CD8-positive, alpha-beta memory T cell (primary cell): ENCODE measurements at places on chromosomes 1 and 21.

DNA sequence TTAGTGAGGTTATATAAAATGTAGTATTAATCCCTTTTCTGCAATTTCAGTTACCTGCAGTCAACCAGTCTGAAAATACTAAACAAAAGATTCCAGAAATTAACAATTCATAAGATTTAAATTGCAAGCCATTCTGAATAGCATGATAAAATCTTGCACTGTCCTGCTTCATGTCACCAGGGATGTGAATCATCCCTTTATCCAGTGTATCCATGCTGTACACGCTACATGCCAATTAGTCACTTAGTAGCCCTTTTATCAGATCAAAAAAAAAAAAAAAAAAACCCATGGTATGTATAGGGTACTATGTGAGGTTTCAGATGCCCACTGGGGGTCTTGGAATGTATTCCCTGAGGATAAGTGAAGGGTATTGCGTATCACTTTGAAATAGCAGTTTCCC, 191.3 kb upstream of the HP1BP3 start:
- DNase-seq = no peak

DNA sequence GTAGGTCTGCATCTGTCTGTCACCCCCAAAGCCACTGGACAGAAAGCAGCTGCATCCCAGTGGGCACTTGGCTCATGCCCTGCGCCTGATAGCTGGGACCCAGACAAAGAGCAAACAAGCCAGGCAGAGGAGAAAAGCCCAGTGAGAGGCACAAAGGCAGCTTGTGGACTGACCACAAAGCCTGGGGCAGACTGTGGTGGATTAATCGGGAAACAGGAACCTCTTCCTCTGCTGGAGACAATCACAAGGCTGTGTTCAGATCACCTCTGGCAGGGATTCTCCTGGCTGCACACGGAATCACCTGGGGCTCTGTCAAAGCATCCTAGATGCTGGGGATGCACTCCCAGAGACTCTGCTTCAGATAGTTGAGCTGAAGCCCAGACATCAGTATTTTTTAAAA, 15.2 kb upstream of the GJB5 start:
- DNase-seq = no peak

GRCh38 chr21:42581993-42582786, 68.5 kb downstream of the SLC37A1 start:
- DNase-seq = no peak

DNA sequence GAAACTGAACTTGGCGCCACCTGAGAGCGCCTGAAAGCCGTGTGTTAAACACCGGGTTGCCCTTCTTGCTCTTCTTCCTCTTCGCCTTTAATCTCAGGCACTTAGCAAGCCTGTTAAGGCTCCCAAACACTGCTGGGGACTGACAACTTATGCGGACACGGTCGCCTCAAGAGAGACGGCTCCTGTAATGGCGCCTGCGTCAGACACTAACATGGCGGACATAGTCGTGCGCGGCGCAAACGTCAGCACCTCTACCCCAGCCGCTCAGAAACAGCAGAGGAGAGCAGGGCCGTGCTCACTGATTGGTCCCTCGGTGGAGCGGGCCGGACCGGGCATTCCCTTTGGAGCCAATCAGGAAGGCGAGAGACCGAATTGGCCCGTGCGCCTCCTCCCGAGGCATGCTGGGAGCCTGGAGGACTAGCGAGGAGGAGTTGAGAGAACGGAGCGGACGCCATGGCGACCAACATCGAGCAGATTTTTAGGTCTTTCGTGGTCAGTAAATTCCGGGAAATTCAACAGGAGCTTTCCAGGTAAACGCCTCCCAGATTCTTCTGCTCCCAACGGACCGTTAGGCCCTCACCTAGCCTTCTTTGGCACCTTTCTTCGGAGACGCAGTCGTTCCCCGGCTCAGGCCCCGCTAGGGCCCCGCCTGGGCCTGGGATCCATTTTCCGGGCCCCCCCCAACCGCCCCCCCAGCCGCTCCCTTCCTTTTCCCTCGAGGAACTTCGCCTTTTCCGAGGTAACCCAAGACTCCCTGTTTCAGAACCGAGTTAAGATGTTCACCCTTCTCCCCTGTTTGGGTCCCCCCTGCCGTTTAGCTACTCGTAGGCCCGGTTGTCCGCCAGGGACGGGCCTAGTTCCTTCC, at the start of gene SON:
Gene SON (plus strand): TSS at position 399 of the 865 bp plus-strand sequence. CDS start 55 bp downstream, at position 454.
- DNase-seq = peak; percentile 96

DNA sequence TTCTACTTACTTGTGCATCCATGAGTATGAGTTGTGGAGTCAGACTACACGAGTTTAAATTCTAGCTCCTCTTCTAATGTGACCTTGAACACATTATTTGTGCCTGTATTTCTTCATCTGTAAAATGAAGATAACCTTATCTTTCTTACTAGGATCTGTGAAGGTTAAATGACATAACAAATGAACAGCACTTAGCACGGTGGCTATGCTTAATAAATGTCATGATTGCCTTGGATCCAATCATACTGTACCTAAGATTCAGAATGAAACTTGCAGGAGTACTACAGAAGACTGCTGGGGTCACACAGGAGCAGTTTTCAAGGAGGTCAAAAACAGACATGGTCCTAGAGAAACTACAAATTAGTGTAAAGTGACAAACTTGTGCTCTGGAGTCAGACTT, 22.2 kb upstream of the ALG14 start:
- no peak for DNase-seq

GRCh38 chr1:174799136-174799479, 200.6 kb upstream of the CACYBP start:
- DNase-seq = no peak

GRCh38 chr1:198122693-198123092, 34.1 kb upstream of the NEK7 start:
- no peak for DNase-seq

DNA sequence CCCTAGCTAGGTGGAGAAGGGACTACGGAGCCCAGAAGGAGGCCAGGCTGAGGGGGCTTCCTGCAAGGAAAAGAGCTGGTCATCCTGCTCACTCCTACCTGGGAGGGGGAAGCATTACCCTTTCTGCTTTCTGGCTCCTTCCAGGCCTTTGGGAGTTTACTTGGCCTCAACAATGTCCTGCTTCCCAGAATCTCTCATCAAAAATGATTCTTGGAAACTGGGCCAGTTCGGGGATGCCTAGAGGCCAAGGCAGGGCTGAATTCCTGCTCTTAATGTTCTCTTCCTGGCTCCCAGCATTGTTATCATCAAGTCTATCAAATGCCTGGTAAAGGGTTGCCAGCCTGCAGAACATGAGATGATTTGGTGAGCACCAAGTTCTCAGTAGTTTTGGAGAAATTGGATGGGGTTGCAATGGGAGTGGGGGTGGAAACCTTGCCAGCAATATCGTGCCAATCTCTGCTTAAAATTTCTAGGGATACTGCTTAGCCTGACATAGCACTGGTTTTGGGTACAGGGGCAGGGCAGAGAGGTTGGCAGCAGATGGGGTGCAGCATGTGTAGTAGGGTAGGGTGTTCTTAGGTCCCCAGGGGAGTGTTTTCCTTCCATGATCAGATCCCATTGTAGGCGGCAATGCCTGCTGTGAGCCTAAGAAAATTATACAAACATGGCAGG, 7.7 kb upstream of the PAFAH2 start:
- no peak for DNase-seq

DNA sequence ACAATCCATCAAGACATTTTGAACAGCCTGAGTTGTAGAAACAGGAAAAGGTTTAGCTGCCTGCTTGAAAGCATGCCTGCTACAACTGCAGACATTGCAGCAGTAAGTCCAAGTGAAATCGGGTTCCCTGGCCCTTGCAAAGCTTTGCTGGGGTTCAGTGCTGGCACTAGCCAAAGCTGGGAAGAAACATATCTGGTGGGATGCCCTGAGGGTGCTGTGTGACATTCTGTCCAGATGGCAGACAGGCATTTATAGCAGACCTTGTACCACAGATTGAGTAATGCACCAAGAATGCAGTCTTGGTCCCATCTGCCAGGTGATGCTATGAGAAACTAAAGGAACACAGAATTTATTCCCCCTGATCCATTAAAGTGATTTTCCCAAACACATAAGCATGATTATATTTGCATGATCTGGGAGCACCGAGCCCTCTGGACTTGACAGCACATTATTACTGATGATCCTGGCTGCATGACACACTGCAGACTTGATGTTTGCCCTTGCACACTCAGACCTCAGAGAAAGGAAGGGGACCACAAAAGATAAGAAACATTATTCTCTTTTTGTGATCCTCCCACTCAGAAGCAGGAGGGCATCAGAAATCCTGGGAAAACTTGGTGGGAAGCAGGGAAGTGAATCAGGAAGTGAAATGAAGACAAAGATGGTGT, 223.7 kb upstream of the FAM78B start:
- no peak for DNase-seq

DNA sequence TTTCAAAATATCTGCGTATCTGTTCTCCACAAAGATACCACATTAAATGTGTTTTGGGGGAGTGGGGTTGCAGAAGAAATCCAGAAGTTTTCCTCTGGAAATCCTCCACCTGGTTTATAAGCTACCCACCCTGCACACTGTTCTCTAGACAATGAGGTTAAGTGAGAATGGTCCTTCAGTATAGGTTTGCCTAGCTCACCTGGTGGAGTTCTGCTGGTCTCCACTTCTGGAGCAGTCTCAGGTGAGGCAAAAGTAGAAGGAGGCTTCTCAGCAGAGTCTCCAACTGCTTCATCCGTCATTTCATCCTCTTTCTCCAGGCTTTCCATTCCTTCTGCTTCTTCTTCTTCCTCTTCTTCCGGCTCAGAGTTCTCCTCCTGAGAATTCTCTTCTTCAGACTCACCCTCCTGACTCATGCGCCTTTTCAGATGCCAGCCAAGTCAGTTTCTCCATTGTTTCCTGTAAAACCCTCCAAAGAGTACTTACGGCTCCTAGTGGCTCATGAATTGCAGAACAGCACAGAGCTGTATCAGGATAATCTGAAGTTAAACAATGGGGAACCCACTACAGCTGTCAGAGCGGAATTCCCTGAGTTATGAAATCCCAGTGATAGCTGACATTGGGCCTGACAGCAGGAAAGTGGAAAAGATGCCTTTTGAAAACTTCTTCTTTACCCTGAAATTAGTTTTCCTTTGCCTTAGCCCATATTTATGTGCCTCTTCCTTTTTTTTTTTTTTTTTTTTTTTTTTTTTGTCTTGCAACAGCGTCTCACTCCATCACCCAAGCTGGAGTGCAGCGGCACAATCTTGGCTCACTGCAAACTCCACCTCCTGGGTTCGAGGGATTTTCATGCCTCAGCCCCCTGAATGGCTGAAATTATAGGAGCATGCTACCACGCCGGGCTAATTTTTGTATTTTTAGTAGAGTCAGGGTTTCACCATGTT, 38.5 kb downstream of the MSTO1 start:
- DNase-seq = no peak

GRCh38 chr1:99363531-99363930, 99.2 kb downstream of the PLPPR4 start:
- no peak for DNase-seq

DNA sequence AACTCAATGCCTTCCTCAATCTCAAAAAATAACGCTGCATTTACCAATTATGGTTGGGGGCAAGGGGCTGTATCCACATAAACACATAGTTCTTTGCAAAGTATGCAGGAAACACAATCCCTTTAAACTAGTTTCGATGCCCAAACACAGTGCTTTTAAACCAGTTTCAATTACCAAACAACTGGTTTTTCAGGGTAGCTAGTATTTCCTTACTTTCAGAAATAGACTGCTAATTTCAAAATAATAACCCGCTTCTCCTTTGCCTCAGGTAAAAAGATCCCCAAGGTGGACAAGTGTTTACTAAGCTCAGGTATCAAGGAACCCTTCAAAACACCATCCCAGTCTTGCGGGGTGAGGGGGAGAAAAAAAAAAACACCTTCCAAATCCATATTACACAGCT, 2.8 kb downstream of the SIPA1L2 start:
- no peak for DNase-seq

DNA sequence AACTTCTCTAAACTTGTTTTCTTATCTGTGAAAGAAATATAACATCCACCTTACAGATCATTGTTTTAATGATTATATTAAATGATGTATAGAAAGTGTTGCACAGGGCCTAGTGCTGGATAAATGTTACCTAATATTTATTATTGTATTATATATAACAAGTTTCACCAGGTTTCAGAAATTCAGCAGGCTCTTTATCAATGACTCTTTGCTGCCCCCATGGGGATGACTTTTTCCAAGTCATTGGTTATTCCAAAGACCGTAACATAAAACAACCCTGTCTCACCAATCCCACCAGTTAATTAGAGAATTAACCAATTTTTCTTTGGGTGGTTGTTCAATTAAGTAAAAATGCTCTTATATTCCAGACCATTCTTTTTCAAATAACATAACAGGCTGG, 7.3 kb upstream of the DEDD start:
- DNase-seq = no peak

- DNase-seq = no peak
Observed at GRCh38 chr1:215003686-215004085, 78.9 kb upstream of the KCNK2 start.

DNA sequence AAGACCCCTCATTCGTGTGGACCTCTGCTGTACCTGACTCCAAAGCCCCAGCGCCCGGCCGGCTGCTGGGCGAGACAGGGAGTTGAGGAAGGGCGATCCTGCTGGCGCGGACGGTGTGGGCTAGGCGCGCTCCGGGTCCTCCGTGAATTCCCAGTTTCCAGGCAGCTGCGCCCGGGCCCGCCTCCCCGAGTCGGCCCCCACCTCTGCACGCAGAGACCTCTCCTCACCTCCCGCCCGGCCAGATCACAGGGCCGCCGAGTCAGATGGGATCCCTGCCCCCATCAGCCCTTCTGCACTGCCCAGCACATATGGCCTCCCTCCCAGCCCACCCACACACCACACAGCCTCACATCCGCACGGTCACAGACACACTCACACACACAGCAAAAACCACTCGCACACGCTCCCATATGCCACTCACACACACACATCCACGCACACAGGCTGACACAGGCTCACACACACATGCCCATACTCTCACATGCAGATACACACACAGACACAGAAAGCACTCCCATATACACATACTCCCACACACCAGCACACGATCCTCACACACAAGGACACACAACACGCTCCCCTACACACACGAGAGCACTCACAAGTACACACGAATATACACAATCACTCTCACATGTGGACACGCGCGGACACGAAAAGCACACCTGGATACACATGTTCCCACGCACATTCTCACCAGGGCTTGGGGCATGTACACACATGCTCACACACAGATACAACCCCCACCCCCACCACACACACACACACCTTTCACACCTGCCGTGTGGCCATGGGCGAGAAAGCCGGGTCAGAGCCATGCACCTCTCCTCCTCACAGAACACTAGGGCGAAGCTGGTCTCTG, 7.2 kb upstream of the GUCA2B start:
- no peak for DNase-seq

GRCh38 chr1:200550367-200550766, 70.2 kb downstream of the KIF14 start:
- DNase-seq = no peak

GRCh38 chr1:148308832-148309458, 156.9 kb upstream of the NBPF11 start:
- no peak for DNase-seq

GRCh38 chr1:185350027-185350442, 33.0 kb upstream of the IVNS1ABP start:
- no peak for DNase-seq

GRCh38 chr1:112337028-112337531, 58.9 kb upstream of the CTTNBP2NL start:
- no peak for DNase-seq
